Dermis microvascular lymphatic vessel endothelial cell (primary cell): ENCODE measurements at places on chromosomes 5 and 9.
A peak's percentile ranks its signal among the peaks of the same experiment; 100 is the strongest.

GRCh38 chr5:41835645-41836044 lies 34.6 kb downstream of the OXCT1 start:
- peak; percentile 92 for DNase-seq

- DNase-seq: peak; percentile 7
Measured at GRCh38 chr9:91734371-91734981, 215.6 kb downstream of the ROR2 start.

DNA sequence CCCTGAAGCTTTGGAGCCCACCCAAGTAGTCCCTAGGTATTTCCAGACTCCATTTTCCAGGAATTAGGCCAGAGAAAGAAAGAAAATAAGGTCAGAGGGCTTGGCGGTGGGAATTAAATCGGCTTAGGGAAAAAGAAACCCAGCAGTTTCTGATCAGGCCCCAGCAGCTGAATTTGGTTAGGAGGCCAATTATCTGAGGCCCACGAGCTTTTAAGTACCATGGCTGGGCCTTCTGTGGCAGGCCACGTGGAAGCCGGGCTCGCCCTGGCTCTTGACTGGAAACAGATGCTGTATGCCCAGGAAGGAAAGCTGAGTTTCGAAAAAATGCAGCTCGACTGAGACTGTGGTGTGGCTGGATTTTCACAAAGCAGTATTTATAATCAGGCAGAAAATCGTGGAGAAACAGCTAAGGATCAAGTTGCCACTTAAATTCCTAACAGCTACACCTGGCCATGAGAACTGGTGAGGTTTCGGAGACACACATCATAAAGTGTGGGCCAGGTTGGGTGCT lies 75.1 kb upstream of the PANK3 start:
- DNase-seq: no peak

DNA sequence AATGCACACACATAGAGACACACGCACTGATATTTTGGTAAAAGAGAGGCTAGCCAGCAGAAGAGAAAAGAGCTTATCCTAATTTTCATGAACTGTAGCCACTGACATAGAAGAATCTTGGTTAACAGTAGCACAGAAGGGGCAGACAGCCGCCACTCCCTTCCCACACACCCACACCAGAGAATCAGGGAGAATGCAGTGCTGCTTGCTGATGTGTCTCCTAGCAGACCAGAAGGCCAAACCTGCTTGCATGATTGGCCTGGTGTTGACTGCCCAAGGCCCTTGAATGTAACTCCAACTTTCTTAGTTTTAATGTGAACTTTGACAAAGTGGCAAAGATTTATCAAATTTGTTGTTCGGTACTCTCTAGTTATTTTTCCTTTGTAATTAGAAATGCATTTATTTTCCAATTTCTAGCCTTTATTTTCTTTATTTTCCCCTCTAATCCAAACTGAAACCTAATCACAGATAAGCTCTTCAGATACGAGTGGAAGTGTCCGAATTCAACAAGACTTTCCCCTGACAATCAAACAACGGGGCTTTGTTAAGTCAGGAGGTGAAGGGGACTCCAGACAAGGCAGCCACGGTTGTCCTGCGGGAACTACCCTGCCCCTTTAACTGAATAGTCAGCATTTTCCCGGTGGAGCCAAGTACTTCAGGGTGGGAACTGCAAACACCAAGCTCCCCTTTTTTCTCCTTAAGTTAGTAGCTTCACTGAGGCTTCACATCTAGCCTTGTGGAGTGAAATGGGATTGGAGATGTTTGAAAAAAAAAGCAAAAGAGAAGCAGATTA lies 81.9 kb upstream of the CTSL start:
- DNase-seq: no peak

DNA sequence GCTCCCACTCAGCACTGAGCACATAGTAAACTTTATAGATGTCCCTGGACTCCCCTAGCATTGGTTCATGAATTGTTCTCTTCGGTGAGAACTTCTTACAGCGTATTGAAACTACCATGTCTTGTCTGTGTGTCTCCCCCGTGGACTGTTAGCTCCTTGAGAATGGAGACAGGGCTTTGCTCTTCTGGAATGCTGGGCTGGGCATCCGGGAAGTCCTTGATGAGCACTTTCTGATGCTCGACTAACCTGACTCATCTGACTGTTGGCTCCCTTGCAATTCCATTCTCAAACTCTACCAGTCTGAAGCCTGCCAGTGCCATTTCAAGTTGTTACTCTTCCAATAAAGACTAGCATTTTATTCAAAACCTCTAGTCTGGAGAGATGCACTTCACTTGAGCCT lies 15.0 kb upstream of the PFDN1 start:
- DNase-seq: no peak

GRCh38 chr9:25396828-25397227 lies 281.4 kb downstream of the TUSC1 start:
- no peak for DNase-seq
